Activated naive CD8-positive, alpha-beta T cell treated with anti-CD3 and anti-CD28 coated beads, Interleukin-2, amount 50 U/mL, for 24 hours (primary cell): ENCODE measurements at places on chromosomes 1 and 21.

GRCh38 chr1:177007437-177008161 lies 156.9 kb downstream of the ASTN1 start:
- DNase-seq: no peak

GRCh38 chr21:28159396-28159795 lies 833.3 kb downstream of the LTN1 start:
- no peak for DNase-seq

GRCh38 chr1:192669174-192669573 lies 33.2 kb downstream of the RGS13 start:
- DNase-seq: no peak

DNA sequence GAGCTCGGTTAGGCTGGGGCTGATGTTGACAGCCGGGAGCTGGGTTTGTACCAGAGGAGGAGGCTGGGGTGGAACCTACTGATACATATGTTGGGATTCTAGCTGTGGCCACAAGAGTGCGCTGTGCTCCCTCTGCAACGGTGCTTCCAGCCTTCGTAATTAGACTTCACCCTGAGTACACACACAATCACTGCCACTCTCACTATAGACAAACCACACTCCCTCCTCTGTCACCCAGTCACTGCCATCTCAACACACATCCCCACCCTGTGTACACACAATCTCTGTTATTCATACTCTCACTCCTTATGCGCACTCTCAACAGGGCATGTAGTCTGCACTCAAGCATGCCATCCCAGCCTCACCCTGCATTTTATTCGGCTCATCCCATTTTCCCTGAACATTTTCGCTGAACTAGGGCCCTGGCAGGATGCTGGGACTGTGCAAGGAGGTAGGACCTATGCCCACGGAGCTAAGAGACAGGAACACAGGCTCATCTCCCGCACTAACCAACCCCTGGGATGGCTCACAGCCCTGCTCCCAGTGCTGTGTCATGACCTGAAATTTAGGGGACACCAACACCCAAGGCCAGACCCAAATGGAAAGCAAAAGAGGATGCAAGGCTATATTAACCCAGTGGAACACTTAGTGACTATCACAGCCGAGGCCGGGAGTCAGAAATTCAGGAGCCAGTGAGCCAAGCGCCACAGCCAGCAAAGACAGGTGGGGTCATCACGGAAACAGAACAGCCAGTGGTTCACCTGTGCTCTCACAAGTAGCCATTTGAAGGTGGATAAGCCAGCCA lies 5.7 kb downstream of the GJB3 start:
- peak; percentile 66 for DNase-seq

DNA sequence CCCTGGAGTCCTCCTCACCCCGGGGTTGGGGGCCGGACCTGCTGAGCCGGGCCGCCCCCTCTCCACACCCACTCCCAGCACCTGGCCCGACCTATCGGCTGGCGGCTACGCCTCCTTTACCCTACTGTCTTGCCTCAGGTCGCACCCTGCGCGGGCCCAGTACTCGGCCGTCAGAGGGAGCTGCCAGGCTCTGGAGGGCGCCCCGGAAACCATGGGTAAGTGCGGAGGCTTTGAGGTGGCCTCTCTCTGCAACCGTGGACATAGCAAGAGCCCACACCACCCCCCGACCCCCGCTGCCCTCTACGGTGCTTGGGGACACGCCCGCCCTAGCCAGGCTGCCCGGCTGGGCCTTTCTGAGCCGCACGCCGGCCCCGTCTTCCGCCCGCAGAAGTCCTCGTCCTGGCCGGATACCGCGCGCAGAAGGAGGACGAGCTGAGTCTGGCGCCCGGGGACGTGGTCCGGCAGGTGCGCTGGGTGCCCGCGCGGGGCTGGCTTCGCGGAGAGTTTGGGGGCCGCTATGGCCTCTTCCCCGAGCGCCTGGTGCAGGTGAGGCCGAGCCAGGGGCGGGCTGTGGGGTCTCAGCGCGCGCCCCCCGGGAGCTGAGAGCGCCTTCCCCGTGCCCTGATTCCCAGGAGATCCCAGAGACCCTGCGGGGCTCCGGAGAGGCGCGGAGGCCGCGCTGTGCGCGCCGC lies at the start of gene SH3D21:
TSS of gene SH3D21 (plus strand) at position 159 of the 692 bp plus-strand sequence. CDS start at position 212, 53 bp downstream.
- peak; percentile 57 for DNase-seq

- no peak for DNase-seq
Measured at GRCh38 chr1:198435056-198435455, 105.4 kb downstream of the ATP6V1G3 start.

- no peak for DNase-seq
Measured at GRCh38 chr1:182703539-182703938, 19.2 kb upstream of the RGS8 start.

DNA sequence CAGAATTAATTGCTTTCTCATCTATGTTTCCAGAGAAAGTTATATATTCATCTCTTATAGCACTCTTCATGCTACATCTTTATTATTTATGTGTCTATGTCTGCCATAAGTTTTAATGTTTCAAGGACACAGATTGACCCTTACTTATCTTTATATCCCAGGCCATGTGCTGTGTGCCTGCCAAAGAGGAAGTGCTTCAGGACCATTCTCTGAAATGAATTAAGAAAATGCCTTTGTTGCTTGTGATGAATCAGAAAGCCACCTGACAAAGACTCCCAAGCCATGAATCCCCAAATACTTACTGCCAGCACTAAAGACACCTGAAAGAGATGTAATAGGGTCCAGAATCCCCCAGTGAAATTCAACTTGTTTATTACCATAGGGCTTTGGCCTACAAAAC lies 342.1 kb upstream of the C1orf87 start:
- DNase-seq: no peak

DNA sequence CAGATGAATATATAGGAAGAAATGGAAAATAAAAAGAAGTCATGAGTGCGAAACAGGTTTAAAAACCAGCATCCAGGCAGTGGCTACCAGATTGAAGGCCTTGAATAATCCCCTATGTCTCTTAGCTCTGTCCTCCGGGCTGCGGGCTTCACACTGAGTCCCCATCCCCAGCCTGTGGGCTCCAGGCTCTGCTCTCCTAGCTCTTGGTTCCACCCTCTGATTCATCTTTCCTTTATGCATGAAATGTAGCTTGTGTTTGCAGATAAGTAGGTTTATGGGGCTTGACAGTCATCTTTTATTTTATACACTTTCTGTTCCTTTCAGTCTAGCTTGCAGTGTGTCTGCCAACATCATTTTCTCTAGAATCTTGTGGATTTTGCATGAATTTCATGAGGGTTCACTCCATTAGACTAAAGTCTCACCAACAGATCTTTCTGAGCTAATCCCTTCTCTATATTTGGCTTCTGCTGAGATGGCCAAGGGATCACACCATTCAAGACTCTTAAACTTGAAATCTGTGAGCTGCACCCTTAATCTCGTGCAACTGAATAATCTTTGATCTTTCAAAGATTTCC lies 174.5 kb downstream of the PLPPR4 start:
- DNase-seq: no peak

DNA sequence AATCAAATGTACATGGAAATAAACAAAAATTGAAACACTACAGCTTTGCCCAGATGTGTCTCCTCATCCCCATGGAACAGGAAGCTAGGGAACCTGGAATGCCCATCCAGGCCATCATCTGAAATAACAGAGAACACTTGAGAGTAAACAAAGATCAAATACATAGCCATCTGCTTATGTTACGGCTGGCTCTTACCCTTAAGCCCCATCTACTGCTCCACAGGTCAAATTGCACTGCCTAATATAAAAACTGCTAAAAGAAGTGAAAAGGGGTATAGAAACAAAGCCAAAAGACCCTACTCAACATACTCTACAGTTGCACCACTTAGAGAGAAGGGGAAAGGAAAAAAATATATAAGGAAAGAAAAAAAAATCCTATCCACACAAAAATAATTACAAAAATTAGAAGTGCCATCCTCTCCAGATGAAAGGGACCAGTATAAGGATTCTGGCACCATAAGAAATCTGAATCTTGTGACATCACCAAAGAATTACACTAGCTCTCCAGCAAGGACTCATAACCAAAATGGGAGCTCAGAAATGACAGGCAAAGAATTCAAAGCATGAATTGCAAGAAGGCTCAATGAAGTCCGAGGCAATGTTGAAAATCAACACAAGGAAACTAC lies 26.9 kb downstream of the OR6Y1 start:
- no peak for DNase-seq

DNA sequence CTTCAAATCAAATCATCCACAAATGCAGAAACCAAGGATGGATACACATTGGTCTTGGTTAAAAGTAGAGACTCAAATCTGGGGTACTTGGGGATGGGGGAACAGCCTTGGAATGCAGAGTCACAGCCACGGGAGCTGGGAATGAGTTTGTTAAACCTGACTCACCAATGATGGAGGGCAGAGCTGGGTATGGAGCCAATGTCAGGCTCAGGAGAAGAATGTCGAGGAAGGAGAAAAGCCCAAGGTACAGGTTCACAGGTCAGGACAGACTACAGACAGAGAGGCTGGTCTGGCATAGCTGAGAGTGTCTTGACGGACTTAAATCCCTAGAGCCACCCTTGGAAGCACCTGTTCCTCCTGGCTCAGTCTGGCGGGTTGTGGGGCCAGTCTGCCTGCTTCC lies 237.6 kb downstream of the NTNG1 start:
- DNase-seq: no peak

DNA sequence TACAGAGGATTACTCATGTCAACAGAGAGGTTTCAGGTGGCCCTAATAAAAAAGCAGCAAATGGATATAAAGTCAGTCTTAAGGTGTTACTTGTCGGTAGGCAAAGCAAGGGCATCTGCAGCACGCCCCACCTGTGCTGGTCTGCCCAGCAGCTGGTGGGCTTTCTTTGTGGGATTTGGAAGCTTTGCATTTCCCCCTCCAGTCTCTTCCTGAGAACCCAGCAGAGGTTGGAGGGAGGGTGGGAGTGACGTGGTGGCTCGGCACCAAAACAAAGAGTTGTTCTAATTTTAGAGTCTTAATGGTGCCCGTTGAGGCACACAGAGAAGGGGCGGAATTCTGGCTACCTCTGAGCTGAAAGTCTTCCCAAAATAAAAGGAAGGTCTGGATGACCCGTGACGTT lies 4.8 kb upstream of the PCBP3 start:
- DNase-seq: no peak

- no peak for DNase-seq
Measured at GRCh38 chr1:45136984-45137383, 69.4 kb downstream of the ZSWIM5 start.

- DNase-seq: no peak
Measured at GRCh38 chr1:115084902-115085511, 4.3 kb downstream of the TSPAN2 start.

DNA sequence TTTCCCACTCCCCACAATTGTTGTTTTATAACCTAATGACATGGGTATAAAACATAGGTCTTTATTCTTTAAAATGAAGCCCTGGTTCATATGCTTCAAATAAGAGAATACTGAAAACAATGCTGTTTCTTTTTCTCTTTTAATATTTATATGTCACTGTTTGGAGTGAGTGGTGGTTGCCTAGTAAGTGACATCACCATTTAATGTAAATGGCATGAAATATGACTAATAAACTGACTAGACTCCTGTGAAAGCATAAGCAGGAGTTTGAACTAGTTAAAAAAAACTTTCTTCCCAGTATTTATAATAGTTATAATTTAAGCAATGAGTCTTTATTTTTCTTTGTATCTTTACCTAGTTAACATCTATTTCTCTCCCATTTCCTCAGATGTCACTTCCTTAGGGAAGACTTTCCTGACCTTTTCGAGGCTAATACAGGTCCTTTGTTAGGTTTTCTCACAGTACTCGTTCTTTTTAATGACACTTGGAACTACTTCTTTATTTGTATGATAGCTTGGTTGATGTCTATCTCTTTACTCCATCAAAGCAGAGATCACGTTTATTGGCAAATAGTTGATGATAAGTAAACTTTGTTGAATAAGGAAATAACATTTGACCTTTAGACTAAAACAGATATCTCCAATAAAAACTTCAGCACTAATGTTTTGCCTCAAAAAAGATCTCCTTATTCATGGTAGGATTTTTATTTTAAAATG lies 105.4 kb upstream of the PDC start:
- DNase-seq: no peak

DNA sequence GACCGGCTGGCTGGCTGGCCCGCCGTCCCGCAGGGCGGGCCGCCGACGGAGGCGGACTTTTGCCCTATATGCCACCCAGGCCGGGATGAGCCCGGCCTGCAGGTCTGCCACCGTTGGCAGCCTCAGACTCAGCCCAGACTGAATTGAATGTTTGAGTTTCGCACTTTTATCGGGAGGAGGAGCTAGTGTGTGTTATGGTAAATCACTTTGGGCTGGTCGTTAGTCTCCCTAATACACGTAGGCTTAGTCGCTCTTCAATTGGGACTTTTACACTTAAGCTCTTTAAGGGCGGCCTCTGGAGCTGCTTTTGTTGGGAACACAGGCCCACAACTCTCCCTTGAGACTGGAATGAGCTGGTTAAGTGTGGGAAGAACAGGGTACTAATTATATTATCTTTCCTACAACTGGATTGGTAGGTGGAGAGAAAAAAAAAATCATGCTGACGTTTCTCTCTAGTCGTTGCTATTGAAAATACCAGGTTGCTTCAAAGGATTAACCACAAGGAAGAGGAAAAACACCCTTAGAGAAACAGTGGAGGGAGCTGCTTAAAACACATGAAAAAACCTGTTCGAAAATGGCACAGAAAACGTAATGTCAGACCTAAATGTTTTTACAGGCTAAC lies 1.4 kb upstream of the IRF2BP2 start:
- DNase-seq: no peak

DNA sequence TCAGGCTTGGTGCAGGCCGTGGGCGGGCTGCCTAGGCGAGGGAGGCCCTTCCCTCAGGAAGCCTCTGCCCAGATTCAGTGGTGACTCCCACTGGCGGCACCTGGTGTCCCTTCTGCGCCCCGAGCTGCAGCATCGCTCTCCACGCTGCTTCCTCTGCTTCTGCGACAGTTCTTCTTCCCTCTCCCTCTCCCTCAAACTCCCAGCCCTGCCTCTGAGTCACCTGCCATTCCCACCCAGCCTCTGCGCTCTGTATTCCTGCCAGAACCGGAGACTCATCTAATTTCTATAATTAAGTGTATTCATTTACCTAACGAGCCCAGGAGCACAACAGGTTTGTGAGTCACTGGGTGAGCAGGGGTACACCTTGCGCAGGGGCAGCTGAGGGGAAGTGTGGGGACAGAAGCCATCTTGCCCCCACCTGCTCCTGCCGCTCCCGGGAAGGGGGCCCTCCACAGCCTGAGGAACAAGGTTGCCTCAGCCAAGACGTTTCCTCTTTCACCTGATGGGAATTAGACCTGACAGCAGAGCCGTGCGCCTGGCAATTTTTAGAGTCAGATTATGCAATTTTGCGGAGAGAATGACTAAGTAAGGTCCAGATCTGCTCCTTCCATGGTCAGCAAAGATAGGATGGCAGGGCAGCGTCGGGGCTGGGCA lies 19.4 kb downstream of the KCNC4 start:
- DNase-seq: no peak

DNA sequence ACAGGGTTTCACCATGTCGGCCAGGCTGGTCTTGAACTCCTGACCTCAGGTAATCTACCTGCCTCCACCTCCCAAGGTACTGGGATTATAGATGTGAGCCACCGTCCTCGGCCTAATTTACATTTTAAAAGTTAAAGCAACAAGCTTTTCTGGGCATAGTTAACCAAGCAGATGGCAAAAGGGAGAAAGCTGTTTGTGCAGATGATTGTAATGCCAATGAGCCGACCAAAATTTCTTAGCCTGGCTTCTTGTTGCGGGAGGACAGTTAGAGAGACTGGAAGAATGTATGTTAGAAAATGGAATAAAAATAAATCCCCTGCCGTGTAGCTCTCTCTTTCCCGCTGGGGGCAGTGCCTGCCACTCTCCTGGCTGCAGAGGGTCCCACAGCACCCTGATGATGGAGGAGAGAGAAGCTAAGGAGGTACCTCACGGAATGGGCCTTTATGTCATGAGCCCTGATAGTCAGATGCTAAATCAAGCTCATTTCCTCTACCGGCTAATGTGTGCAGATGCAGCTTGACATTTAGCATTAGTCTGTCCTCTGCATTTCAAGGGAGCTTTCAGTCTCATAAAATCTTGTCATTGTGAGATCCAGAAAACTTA lies 87.2 kb downstream of the HHAT start:
- no peak for DNase-seq
